GM18507 (cell line): ENCODE measurements at places on chromosomes 12 and 14.

DNA sequence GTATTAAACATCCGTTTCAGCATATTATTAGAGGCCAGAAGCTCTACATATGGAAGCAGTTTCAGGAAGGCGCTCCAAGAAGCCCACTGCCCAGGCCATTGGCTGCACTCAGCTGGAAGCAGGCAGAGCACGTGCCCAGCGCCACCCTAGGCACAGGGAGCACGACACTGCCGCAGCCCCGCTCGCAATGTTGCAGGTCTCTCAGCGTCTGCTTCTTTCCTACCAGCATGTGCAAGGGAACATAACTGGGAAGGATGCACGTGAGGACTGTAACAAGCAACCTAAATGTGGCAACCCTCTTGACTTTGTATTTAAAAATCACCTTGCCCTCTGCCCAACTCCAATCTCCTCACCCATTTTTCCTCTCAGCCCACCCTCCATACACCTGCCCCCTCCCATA is 3.5 kb downstream of the TMEM132D start:
- no peak for DNase-seq

GRCh38 chr14:64244279-64244678 is 49.9 kb downstream of the ESR2 start:
- no peak for DNase-seq

DNA sequence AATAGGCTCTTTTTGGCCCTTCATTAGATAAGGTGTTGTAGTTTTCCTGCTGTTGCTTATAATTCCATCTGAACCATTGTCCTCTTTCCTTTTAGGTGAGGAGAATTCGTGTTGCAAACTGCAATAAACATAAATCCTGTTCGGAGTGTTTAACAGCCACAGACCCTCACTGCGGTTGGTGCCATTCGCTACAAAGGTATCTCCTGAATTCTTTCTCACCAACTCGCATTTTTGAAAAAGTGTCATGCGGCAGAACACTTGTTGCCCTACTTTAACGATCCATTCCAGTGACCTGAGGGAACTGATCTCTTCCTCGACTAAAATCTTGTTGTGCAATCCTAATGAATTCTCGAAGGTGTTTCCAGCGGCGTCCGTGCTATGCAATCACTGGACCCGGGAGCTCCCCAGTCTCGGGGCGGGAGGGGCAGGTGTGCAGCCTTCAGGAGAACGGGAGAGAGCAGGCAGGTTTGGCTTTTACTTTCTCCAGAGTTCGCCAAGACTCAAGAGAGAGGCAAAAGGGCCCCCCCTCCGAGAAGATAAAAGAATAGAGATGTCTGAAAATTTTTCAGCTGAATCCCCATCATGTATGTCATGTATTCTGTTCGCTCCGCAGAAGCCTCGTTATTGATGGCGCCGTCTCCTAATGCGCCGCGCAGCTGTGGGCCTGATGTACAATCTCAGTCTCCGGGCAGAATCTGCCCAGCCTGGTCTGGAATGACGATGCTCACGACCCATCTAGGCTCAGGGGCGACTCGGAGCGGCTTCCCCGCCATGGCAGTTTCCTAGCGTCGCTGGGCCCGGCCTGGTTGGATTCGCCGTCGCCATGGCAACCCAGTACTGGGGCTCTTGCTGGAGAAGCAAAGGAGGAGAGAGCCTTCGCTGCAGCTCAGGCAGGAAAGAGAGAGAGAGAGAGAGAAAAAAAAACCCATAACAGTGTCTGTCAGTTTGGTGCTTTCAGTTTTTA is 38.2 kb downstream of the PLXNC1 start:
- DNase-seq = no peak

- no peak for DNase-seq
These were observed 903 bp upstream of the PPP4R3A start for GRCh38 chr14:91511043-91511383.

- no peak for DNase-seq
These were observed 600.8 kb downstream of the TRHDE start for GRCh38 chr12:72872996-72873395.

DNA sequence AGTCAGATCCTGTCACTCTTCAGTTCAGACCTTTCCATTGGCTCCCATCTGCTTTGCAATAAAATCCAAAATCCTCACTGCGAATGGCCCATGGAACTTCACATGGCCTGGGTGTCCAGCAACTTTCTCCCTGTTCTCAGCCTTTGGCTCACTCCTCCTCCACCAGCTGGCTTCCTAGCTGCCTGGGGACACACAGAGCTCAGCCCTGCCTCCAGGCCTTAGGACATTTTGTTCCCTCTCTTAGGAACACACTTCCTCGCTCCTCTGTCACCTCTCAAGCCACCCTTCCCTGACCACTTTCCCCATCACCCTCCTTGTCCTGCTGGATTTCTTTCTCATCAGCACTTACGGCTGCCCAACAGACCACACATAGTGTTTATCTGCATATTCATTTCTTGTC is 419.6 kb downstream of the MED13L start:
- no peak for DNase-seq

DNA sequence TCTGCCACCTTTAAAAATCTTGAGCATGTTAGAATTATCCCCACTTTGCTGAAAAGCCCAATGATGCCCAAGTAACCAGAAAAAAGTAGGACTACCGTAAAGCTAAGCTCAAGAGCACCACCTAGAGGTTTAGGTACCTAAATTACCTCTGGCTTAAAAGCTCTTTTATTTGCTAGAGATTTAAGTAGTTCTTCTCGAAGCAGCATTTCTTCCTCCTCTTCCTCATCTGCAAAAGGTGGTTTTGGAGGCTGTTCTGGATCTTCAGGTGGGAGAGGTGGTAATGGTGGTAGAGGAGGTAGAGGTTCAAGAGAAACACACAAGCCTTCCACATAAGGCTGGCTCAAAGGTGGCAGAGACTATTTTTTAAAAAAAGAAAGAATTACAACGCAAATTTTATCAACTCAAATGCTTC is 26.9 kb downstream of the ZFC3H1 start:
- no peak for DNase-seq

DNA sequence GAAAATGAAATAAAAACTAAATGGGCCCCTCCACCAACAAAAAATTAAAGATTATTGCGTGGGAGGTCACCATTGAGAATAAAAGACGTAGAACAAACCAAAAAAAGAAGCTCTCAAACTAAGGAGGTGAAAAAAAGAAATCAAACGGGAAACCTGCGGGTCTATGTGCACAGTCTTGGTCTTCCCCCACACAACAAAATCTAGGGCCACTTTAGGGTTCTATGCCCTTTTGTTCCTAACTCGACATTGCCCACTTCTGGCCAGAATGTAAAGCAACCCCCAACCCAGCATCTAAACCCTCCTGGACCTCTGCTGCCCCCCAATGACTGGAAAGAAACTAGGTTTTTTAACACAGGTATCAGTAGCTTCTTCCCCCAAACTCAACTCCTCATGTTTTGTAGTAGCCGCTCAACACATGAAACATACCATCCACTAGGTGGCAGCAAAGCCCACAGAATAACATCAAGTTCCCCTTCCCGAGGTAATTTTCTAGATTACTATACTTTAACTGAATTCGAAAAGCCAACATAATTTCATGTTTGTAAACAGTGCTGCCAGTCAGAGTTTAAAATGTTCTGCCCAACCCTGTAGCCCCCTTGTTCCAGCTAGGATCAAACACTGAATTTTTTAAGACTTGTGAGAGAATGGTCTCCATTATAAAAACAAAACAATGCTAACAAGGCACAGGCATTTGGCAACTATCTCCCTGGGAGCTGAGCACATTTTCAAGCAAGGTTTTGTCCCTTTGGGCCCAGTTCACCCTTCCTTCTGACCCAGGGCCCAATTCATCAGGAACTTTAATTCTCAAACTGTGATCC is 18.7 kb downstream of the DAD1 start:
- no peak for DNase-seq

- no peak for DNase-seq
These were observed 491.2 kb upstream of the FLRT2 start for GRCh38 chr14:85038526-85039352.

- no peak for DNase-seq
These were observed 77.5 kb downstream of the SLCO1A2 start for GRCh38 chr12:21257172-21257571.

DNA sequence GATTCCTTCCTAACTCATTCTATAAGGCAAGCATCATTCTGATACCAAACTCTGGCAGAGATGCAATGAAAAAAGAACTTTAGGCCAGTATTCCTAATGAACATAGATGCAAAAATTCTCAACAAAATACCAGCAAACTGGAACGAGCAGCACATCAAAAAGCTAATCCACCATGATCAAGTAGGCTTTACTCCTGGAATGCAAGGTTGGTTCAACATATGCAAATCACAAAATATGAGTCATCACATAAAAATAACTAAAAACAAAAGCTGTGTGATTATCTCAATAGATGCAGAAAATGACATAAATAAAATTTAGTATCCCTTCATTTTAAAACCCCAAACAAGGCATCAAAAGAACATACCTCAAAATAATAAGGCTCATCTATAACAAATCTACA is 98.9 kb downstream of the ACSS3 start:
- no peak for DNase-seq

DNA sequence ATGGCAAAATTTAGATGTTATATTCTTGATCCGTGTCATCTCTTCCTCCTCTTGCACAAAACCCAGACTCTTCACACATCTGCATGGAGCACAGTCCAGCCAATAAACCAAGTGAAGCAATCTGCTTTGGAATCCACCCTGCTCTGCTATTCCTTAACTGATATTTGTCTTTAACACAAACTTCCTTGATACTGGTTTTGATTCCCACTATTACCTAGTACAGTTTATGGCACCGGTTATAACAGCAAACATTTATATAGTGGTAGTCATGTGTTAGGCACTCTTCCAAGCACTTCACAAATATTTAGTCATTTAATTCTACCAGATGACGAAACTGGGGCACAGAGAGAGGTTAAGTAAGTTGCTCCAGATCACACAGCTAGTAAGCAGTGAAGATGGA is 12.5 kb downstream of the STYK1 start:
- DNase-seq = no peak

DNA sequence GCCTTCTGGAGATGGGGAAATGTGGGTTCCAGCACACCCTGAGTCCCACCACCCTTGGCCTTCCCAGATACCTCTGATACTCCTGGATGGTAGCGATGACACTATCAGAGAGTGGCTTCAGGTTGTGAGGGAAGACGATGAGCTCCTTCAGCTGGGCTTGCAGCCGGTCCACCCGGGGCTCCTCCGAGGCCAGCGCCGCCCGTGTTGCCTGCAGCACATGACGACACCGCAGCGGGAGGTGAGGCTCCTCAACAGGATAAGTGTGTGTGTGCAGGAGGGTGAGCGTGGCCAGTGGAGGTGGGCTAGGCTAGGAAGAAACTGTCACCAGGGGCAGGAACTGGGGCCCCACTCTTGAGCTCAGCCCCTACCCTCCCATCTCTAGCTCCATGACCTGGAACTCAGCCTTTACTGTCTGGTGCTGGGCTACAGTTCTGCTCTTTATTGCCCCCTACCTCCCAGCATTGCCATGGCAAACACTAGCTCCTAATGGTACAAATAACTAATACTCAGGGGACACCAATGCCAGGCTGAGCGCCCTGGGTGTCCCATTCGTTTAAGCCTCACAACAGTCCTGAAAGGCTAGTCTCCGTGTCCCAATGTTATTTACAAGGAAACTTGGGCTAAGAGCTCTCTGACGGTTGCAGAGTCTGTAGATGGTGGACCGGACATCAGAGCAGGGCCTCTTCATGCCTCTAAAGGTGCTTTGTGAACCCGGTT is 64.1 kb downstream of the SYNE3 start:
- DNase-seq = no peak

DNA sequence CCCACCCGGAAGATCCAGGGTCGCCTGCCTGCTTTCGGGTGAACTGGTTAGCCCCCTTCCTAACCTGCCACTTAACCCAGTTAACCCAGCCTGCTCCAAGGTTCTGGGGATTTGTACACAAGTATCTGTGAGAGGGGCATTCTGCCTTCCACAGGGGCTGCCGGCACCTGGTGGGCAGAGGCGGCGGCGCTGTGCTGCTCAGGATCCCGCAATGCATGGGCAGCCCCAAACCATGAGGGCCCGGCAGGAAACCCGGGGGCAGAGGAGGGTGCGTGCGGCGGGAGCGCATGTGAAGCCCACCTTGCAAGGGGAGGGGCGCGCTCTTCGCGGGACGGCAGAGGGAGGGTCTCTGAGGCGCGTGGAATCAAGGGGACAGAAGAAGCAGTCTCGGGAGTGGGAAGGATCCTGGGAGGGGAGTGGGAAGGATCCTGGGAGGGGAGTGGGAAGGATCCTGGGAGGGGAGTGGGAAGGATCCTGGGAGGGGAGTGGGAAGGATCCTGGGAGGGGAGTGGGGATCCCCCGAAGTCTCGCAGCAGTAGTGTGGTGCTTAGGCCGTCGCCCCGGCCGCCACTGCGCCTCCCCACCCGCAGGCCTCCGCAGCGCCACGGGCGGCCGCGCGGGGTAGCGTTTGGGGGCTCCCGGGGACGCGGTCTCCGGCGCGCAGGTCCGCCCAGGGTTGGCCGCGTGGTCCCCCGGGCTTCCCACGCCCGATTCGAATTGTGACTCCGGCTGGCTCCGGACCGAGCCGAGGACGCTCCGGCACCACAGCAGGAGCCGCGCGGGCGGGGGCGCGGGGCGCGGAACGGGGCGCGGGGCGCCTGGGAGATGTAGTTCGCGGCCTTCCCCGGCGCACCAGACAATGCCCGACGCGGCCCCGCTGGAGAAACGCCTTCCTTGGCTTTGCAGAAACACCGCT is 4.9 kb upstream of the MTA1 start:
- no peak for DNase-seq

- no peak for DNase-seq
These were observed 47.4 kb downstream of the SLC35F4 start for GRCh38 chr14:57818511-57818910.

DNA sequence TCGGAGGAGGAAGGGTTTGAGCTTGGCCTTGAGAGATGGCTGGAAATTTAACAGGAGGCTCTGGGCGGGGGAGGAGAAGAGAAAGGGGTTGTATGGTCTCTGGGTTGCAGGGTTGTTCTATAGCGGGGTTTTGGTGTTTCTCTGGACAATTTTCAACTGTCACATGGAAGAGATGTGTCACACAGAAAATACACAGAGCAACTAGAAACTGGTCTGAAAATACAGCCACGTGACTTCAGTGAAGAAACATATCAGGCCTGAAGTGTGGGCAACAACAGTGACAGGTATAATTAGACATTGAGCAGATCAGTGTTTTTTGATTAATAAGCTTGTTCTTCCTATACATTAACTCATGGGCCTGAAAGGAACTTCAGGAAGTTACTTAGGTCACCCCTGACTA is 205.3 kb upstream of the HMGA2 start:
- no peak for DNase-seq

GRCh38 chr14:96514694-96515093 is 12.5 kb downstream of the PAPOLA start:
- DNase-seq = no peak

GRCh38 chr12:4148418-4149056 is 125.0 kb upstream of the CCND2 start:
- no peak for DNase-seq
